ENCODE measurements at places on chromosomes 13 and 19. TPM values are rescaled to one million over a fixed set of nuclear protein-coding genes. Genes with fewer than 3 reads are reported as not detected.

CD70 gene
- not detected for polyA plus RNA-seq

KLK14 gene
- 1.9 TPM for polyA plus RNA-seq

GRIK5 gene
- polyA plus RNA-seq, result 74.8 TPM

ATP1A3 gene
- polyA plus RNA-seq, result 704 TPM

EBI3 gene
- polyA plus RNA-seq, result 1.6 TPM

FPR1 gene
- polyA plus RNA-seq, result 10.7 TPM

C19orf18 gene
- 1.1 TPM for polyA plus RNA-seq

B3GNT3 gene
- 0.11 TPM for polyA plus RNA-seq

OR4F17 gene
- polyA plus RNA-seq, result not detected

RYR1 gene
- polyA plus RNA-seq, result 14.1 TPM

SLC6A16 gene
- 3.8 TPM for polyA plus RNA-seq

CKAP2 gene
- polyA plus RNA-seq, result 55.4 TPM

MYO1F gene
- 10.2 TPM for polyA plus RNA-seq

- no peak for DNase-seq
These were observed 33.1 kb downstream of the CAPN12 start for GRCh38 chr19:38710928-38711725.

DNA sequence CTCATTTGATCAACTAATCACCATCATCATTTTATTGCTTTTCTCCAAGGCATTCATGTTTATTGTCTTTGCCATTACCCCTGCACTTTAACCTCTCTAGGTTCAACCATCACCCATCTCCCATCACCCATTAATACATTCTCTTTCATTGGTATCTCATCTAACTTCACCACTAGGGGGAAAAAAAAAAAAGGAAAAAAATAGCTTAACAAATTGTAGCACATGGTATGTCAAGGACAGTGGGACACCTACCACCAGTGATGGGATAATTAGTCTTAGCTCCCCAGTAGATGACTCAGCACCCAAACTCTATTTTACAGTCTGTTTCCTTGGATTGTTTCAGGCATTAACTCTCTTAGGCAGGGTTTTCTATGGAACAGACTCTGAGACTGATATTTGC lies 1770.2 kb upstream of the MIR17HG start:
- DNase-seq, result no peak

DNA sequence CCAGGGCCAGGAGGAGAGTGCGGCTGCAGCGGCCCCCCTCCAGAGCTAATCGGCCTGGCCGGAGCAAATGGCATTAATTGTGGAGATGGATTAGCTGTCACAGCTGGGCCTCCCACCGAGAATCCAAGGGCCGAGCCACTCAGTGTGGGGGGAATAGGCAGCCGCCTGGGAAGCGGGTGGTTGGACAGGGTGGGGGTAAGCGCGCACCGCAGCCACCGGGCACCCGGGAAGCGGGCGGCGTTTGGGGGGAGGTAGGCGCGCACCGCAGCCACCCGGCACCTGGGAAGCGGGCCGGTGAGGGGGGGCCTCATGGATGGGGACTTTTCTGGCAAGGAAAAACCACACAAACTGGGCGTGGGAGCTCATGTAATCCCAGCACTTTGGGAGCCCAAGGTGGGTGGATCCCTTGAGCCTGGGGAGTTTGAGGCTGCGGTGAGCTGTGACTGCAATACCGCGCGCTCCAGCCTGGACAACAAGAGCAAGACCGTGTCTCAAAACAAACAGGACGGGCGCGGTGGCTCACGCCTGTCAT lies 9.7 kb downstream of the R3HDM4 start:
- no peak for DNase-seq

- DNase-seq, result no peak
These were observed 742.8 kb downstream of the DACH1 start for GRCh38 chr13:71124230-71124629.

DNA sequence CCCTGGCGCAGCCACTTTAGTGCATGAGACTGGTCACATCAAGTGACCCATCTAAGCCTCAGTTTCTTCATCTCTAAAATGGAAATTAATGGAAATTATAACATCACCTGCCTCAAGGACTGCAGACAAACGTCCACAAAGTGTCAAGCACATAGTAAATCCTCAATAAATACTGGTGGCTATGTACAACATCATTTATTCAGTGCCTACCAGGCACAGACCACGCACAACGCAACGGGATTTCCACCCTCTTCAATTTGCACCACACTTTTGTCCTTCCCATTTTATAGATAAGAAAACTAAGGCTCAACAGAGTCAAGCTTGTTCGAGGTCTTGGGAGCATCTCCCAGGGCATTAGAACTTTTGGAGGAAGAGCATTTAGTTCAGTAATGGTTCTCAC lies 1.4 kb downstream of the ELAVL1 start:
- no peak for DNase-seq

DNA sequence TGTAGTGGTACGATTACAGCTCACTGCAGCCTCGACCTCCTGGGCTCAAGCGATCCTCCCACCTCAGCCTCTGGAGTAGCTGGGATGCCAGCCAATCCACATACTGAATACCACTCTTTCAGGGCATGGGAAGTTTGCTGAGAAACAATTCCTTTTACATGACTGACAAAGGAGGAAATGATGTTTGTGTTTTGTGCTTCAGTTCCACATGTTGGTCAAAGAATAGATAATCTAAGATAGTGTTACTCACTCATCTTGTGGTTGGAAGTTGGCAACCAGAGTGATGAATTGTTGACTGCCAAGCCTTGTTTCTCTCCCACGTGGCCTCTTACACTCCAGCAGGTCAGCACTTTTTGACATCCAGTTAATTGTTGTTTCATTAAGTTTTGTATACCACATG lies 7.6 kb downstream of the MBD3L2B start:
- DNase-seq, result no peak

- DNase-seq, result no peak
These were observed 26.5 kb downstream of the CD177 start for GRCh38 chr19:43380008-43380407.

GRCh38 chr13:33169273-33169980 lies 116.1 kb downstream of the STARD13 start:
- DNase-seq, result no peak

DNA sequence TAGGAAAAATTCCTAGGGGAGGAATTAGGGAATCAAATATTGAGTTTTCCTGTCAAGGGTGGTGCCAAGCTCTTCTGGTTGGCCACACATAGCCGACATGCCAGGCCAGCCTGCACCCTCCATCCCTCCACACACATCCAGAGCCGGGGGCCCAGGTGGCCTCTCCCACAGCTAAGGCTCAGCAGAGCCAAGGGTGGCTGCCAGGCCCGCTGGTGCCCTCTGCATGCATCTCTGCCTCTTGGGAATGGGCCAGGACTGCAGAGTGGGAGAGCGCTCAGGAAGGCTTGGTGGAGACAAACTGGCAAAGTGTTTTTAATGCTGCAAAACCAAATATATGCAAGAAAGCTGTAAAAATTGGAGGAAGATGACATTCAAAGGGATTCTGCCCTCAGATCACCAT lies 42.7 kb upstream of the GAS6 start:
- peak; percentile 40 for DNase-seq

DNA sequence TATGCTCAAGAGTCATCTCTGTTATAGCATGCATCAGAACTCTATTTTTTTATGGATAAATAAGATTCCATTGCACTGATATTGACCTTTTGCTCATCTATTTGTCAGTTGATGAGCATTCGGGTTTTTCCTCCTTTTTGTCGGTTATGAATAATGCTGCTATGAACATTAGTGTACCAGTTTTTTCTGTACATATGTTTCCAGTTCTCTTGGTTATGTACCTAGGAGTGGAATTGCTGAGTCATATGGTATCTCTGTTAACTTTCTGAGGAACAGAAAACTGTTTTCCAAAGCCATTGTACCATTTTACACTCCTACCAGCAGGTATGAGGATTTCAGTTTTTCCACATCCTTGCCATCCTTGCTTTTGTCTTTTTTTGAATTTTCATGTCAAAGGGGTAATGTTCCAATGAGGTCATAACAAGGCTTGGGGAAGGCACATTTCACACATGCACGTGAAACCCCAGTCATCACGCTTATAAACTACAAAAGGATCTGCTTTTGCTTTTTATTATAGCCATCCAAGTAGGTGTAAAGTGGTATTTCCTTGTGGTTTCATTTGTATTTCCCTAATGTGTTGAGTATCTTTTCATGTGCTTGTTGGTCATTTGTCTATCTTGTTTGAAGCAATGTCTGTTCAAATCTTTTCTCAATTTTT lies 14.6 kb downstream of the KBTBD7 start:
- no peak for DNase-seq

GRCh38 chr19:31535691-31536460 lies 186.6 kb upstream of the TSHZ3 start:
- no peak for DNase-seq

DNA sequence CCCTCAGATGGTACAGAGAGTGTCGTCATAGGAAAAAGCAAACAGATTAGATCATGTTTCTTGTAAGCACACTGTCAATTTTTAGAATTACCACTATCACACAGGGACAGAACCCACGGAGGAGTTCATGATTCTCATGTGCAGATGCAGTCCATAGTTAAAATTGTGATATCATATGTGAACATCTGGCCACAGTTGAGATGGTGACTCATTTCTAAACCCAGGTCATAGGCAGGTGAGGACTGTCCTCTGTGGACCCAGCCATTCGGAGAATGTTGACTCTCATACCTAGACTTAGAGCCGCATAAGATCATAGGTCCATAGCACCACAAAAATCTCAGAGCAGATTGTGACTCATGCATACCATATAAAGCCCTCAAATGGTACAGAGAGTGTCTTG lies 17.8 kb upstream of the ZNF730 start:
- no peak for DNase-seq

DNA sequence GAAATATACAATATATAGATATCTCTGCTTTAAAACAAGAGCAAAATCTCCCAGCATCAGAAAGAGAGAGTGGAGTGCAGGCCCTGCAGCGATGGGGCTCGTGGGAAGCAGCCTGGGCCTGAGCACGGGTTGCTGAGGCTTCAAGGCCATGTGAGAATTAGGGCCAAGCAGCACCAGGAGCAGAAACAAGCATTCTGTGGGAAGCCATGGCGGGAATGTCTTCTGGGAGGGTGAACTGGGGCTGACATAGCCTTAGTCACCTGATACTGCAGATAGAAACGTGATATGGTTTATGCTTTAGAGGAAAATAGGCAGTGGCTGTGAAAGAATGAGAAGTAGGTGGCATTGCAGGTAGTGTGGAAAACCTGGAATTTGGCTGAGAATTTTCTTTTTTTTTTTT lies 472.3 kb downstream of the IRS2 start:
- no peak for DNase-seq

- no peak for DNase-seq
These were observed 4.3 kb upstream of the GRWD1 start for GRCh38 chr19:48441360-48442050.

DNA sequence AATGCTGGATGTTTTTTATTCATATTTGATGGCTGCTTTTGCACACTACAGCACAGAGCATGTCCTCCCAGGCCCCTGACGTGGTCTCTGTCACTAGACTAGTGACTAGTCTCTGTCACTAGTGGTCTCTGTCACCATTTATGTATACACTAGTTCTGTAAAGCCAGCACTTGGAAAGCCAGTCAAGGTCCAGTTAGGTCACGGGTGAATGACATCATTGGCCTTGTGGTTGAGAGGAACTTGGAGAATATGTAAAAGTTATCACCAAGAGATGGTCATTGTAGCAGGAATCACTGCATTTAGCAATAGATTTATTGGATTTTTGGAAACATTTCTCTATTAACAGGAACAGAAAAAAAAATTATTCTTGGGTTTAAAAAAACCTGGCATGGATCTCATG lies 72.9 kb downstream of the SHISA2 start:
- DNase-seq, result no peak

GRCh38 chr13:68030152-68030809 lies 800.1 kb upstream of the PCDH9 start:
- no peak for DNase-seq

- DNase-seq, result no peak
These were observed at the start of gene PPP1R12C for GRCh38 chr19:55116859-55117662. TSS of gene PPP1R12C (minus strand) at chr19:55117637. CDS start at chr19:55117543, 94 bp downstream.

- no peak for DNase-seq
These were observed 14.0 kb downstream of the GPR183 start for GRCh38 chr13:99293178-99293577.

GRCh38 chr13:44365008-44365407 lies 8.6 kb upstream of the SERP2 start:
- DNase-seq, result no peak

DNA sequence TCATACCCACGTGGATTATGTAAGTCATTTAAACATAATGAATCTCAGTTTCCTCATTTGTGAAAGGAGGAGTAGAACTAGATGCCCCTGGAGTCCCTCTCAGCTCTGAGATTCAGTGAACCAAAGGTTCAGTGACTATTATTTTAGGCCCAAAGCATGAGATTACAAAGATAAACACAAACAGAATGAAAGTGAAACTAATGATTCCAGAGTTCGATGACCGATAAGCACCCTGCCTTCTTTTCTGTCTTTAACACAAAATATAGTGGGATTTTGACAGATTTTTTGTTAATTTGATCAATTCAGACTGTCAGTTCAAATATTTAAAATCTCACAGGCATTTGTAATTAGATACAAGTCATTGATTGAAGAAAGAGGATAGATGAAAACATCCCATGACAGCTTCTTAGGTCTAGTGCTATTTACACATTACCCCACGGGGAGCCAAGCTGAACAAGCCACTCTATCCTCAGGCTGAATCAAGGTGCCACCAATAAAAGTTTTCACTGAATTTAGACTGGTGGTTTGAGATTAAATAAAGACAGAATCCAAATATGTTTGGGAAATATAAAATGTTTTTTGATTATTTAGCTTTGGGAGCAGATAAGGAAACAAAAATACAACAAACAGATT lies 64.6 kb upstream of the RAP2A start:
- DNase-seq, result no peak

DNA sequence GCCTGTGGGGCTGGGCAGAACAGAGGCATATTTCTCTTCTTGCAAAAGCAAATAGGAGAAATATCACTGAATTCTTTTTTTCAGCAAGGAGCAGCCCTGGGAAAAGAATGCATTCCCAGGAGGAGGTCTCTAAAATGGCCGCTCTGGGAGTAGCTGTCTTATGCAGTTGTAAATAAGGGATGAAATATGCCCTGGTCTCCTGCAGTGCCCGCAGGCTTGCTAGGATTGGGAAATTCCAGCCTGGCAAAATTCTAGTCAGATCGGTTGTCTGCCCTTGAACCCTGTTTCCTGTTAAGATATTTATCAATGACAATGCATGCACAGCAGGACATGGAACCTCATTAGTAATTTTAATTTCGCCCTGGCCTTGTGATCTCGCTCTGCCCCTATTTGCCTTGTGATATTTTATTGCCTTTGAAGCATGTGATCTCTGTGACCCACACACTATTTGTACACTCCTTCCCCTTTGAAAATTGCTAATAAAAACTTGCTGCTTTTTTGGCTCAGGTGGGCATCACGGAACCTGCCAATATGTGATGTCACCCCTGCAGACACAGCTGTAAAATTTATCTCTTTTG lies 1993.2 kb downstream of the PCDH9 start:
- DNase-seq, result no peak

DNA sequence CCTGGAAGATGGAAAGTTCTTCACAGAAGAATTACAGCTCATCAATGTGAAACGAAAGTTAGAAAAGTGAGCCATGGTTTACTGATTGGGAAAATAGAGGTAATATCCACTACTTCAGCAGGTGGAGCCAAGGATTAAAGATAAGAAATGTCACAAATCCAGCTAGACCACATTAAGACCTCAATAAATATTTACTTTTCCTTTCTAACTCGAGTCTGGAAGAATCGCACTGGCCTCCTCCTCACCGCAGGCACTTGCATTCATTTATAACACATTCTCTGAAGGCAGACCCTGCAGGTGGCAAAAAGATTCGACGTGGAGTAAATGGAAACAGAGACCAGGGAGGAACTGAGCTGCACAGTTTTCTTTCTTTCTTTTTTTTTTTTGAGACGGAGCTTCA lies 7.4 kb downstream of the SLC35E1 start:
- no peak for DNase-seq

GRCh38 chr13:42815681-42816080 lies 34.3 kb downstream of the FAM216B start:
- no peak for DNase-seq

Data from spinal cord (tissue), 10 donors.